ENCODE measurements at places on chromosomes 1 and 21.

DNA sequence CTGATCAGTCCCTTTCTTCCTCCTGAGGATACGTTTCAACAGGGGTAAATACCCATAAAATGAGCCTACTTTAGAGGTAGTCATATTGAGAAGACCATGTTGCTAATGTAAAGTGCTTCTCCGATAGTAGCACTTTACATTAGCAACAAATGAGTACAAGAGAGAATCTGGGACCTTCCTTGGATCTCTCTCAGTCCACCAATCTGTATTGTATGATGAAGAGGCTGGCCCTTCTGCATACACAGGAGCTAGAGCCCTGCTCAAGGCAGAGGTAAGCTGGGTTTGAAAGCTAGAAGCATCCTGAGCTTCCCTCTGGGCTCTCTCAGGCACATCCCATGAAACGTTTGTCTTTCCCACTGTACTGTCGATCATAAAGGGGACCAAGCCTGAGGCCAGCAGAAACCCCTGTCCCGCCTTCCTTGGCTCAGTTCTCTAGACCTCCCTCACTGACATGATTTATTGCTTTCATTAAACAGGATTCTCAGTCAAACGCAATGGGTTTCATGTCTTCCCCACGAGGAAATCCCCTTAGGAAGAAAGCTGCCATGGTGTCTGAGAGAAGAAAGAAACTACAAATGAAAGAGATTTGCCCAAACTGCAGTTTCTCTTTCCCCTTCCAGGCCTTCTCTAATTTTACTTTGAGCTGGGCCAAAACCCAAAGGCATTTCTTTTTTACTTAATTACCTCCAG, 62.8 kb upstream of the BCAR3 start:
- peak; percentile 31 for ATAC-seq

DNA sequence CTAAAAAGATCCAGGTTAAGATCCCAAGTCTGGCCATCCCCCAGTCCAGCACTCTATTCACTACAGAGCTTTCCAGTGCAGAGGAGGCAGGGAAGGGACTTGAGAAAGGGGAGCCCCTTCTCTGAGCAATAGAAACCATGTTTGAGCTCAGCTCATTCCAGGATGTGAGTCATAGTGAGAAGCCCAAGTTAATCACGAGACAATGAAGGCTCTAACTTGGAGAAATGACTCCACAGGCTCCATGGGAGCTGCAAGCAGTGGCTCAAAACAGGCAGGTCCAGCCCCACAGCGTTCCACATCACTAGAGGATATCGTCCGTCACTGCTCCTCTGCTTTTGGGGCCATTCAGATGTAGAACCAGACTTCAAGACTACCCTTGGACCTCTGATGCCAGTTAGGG, 59.1 kb downstream of the CAMK2N1 start:
- peak; percentile 83 for ATAC-seq

- ATAC-seq = no peak
These were observed 145.4 kb downstream of the GALNT2 start for GRCh38 chr1:230212405-230212936.

DNA sequence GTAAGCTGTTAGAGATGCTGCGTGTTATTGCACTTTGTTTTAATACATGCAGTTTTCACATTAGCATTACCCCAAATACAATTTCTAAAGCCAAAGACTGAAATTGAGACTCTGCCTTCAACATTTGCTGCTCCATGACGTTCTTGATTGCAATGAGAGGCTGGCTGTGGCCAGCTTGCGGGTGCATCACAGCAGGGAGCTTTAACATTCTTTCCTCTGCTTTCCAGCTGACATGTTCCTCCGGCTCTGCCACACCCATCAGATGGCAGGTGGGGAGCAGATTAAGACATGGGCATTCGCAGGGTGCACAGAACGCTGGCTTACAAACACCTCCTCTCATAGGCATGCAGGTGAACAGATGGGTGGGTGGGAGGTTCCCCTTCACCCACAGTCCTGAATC, 314.1 kb downstream of the DISC1 start:
- no peak for ATAC-seq

GRCh38 chr1:163670989-163671757, 349.4 kb downstream of the NUF2 start:
- no peak for ATAC-seq

DNA sequence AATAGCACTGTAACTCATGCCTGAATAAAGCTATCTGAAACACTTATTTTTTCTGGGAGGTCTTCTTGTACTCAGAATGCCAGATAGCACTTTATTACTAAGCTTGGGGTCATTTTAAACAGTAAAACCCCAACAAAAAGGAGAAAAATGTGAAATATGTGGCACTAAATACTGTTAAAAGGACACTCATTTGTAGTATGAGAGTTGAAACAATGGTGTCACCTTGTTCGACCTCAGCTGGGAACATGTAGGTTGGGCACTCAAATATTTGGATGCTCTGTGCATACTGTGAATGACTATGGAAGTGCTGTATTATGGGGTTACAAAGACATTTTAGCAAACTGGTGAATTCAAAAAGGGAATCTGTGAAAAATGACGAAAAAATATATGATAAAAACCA, 53.9 kb downstream of the SELENOF start:
- ATAC-seq = no peak

GRCh38 chr21:27513016-27513415, 546.1 kb upstream of the ADAMTS5 start:
- ATAC-seq = no peak

GRCh38 chr1:238265866-238266265, 375.1 kb upstream of the ZP4 start:
- ATAC-seq = no peak

DNA sequence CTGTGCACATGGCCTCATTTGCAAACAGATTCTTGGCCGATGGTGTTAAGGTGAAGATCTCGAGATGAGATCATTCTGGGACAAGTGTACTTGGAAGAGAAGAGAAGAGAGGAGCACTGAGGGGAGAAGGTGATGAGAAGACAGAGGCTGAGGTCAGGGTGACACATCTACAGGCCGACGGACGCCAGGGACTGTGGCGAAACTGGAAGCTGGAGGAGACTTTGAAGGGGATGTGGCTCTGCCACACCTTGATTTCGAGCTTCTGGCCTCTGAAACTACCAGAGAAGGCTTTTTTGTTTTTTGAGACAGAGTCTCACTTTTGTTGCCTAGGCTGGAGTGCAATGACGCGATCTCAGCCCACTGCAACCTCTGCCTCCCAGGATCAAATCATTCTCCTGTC, 137.5 kb upstream of the TMEM51 start:
- no peak for ATAC-seq

GRCh38 chr1:226979517-226980121, 39.5 kb downstream of the COQ8A start:
- ATAC-seq = no peak

DNA sequence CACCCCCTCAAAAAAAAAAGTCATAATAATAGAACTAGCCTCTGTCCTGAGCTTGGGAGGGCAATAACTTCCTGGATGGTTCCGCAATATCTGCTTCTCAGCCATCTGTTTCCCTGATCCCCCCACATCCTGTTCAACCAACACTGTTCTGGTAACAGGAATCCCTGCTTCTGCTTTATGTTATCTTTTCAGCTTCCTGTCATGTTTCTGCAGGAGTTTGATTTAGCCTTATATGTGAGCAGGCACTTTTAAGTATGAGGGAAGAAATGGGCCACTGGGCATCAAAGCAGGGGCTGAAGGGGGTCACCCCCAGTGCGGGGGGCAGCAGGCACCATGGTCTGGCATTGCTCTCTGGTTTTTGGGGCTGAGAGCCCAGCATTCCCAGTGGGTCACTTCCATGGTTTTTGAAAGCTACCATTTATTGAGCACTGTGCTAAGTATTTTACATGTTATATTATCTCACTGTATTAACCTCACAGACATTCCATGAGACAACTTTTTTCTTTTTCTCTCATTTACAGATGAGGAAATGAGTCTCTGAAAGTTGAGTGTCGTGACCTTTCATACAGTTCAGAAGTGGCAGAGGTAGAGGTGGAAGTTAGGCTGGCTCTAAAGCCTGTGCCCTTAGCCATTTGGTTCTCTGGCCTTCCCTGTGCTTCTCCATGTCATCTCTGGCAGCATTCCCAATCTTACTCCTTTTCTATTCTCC, 61.9 kb downstream of the DNTTIP2 start:
- no peak for ATAC-seq

GRCh38 chr1:29756085-29756484, 519.8 kb downstream of the PTPRU start:
- ATAC-seq = no peak

DNA sequence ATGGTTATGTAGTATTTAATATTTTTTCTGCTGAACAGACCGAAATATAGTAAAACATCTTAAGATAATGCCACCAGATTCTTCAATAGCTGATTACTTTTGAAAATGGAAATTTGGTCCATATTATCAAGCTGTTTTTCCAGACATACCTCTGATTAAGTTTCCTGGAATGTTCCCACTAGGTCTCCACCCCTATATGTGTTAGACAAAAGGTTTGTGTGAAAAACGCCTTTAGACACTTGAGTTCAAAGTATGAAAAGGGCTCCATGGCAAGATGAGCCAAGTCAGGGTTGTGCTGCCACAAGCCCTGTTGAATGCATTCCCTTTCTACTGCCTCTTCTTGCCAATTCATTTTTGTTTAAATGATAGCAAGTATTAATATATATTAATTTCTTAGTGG, 52.7 kb downstream of the ZBTB17 start:
- ATAC-seq = no peak

DNA sequence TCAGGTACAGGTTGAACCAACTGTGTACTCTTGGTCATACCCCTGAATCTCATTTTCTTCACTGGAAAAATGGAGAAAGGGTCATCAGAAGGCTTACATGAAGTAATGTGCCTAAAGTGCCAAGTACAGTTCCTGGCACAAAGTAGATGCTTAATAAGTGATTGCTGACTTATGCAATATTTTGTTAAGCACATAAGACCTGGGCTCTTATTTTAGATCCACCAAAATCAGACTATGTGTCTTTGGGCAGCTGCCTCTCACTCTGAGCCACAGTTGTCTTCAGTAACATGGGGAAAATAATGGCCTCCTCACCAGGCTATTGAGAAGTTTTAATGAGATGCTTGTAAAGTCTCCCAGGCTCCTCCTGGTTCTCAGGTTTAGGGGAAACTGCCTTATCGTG, 74.3 kb upstream of the TRABD2B start:
- no peak for ATAC-seq

DNA sequence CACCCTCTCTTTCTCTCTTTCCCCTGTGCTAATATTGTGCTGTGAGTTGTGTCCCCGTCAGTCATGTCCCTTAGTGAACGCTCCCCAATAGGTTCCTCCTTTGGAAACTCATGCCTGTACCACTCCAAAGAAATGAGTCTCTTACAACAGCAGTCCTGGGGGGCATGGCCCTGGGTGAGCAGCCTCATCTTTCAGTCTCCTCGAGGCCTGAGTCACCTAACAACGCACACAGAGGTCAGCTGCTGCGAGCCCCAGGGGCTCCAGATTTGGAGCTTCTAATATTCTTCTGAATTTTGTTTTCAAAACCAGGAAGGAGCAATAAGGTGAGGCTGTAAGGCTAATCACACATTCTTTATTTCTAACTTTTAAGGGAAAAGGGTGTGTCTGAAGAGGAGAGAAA, 30.5 kb upstream of the ZBTB8A start:
- ATAC-seq = no peak

GRCh38 chr1:32891241-32891570, 4.9 kb downstream of the HPCA start:
- ATAC-seq = no peak

- ATAC-seq = no peak
These were observed 6.4 kb downstream of the BCAR3 start for GRCh38 chr1:93675271-93675670.

DNA sequence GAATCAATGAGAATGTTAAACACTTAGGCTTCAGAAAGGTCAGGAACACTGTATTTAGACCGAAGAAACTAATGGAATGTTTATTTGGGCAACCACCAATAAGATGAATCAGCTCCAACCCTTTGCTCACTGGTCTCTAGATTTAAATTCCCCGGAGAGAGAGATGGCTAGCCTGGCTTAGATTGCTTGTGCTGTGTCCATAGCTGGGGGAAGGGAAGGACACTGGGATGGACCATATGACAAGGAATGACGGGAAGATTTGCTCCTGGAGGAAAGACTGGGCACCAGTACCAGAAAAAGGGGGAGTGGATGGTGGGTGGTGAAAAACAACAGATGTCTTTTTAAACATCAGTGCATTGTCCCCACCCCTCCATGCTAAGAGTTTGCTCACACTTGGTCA, 426.6 kb downstream of the DUSP10 start:
- ATAC-seq = no peak

DNA sequence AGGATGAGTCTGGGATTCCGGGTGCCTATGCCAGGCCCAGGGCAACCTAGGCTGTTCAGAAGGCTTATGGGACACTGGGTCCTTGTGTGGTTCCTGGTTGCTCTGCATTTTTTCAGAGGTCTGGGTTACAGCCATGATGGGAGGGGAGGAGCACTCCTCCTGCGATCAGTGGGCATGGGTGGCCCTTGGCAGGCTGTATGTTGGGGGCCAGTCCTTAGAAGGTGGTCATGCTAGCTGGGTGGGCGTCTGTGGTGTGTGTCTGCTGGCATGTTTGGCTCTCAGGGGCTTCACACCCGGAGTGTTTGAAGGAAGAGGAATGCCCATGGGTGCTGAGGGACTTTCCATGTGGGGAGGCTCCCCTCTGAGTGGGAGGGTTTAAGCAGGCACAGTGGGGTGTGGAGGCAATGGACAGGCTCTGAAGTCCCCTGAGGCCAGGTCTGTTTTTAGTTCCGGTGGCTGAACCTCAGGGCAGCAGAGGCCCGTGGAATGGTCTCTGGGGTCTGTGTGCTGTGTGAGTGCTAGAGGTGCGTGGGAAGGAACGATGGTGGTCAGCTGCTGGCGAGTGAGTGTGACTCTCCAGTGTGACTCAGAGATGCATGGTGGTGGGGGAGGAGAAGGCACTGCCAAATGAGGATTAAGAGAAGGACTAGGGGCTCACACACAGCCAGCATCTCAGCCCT, 25.3 kb downstream of the CACNA1E start:
- ATAC-seq = no peak

DNA sequence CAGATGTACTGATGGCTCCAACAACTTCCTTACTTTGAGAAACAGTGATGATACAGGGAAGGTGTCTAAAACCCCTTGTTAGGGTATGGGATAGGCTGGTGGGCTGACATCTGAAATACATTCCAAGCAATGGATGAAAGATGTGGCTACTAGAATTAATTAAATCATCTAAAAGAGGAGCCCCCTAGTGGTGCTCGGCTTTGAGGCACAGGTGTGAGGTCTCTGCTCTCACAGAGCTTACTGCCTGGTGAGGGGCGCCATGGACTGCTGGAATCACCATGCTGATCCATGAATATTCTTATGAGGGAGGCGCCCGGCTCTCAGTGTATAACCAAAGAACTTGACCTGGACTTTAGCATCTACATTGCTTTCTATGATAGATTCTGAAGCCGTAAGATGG, 48.5 kb downstream of the GNG4 start:
- no peak for ATAC-seq

GRCh38 chr21:20999659-21000058, 1.4 kb downstream of the NCAM2 start:
- no peak for ATAC-seq

GRCh38 chr21:30255679-30256078, 27.1 kb downstream of the KRTAP24-1 start:
- no peak for ATAC-seq

Measured in activated CD4-positive, CD25-positive, alpha-beta regulatory T cell treated with anti-CD3 and anti-CD28 coated beads, Interleukin-2, amount 50 U/mL, for 24 hours (primary cell).